ENCODE measurements at places on chromosomes 2 and 18.
A peak's percentile ranks its signal among the peaks of the same experiment; 100 is the strongest.

- DNase-seq: peak; percentile 71
These were observed 165.0 kb upstream of the ZNF521 start for GRCh38 chr18:25516747-25517498.

GRCh38 chr2:238130111-238130695, 8.3 kb upstream of the KLHL30 start:
- no peak for DNase-seq

- no peak for DNase-seq
These were observed 11.9 kb downstream of the ADCYAP1 start for GRCh38 chr18:916562-916961.

- DNase-seq: no peak
These were observed 97.9 kb upstream of the KLHL29 start for GRCh38 chr2:23286758-23287704.

- DNase-seq: no peak
These were observed 20.2 kb downstream of the CLK1 start for GRCh38 chr2:200843993-200844948.

All from NCI-H1417 treated with DMSO at 0.1 percent for 48 hours (cell line).